IMR-90 (cell line): ENCODE measurements at places on chromosomes 1 and 21. TPM values are rescaled to one million over a fixed set of nuclear protein-coding genes. Genes with fewer than 3 reads are reported as not detected.
A peak's percentile ranks its signal among the peaks of the same experiment; 100 is the strongest.

DNA sequence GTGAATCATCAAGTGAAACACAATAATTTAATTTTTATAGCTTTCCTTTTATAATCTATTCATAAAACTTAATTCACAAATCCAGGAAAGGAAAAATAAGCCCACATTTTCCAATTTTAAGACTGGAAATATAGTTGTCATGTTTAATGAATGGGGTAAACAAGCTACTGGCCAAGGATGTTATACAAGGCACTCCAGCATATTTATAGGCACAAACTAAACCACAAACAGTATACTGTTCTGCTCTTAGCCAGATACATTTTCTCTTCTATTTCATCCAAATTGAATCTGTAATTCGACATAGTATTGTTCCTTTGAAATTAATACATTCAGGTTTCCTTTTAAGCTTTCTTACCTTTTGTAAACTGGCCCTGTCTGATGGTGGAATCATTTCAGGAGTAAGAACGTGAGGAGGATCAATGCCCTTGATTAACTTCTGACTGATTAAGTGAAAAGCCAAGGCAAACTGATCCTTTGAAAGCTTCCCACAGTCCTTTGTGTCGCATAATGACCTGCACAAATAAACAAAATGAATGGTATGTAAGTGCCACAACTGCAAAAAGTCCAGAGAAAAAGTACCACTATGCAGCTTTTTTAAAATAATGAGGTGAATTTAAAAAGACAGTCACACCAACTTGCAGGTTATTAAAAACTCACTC is 74.4 kb downstream of the EPS15 start:
- DNase-seq: no peak

- DNase-seq: no peak
Observed at GRCh38 chr1:35866991-35867390, 16.0 kb upstream of the AGO1 start.

- DNase-seq: no peak
Observed at GRCh38 chr1:216055004-216055403, 368.2 kb downstream of the USH2A start.

DNA sequence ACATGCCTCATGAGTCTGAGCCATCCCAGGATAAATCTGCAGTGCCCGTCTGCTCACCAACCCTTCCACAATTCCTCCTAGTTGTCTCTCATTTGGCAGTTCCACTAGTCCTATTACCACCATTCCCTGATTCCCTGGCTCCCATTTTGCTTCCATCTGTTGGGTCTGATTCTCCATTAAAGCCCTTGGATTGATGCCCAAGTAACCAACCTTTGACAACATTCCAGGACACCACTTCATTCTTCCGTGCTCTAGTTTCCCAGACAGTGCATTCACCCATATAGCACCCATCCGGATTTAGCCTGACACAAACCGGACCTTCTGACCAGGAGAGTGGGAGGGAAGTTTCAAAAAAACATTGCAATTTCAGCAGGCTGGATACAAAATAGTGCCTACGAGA is 189.4 kb upstream of the PALMD start:
- peak; percentile 6 for DNase-seq

HHAT gene
- polyA plus RNA-seq: 1.2 and 1.7 TPM in 2 replicates

TDRD5 gene
- not detected in 2 replicates for polyA plus RNA-seq

DNA sequence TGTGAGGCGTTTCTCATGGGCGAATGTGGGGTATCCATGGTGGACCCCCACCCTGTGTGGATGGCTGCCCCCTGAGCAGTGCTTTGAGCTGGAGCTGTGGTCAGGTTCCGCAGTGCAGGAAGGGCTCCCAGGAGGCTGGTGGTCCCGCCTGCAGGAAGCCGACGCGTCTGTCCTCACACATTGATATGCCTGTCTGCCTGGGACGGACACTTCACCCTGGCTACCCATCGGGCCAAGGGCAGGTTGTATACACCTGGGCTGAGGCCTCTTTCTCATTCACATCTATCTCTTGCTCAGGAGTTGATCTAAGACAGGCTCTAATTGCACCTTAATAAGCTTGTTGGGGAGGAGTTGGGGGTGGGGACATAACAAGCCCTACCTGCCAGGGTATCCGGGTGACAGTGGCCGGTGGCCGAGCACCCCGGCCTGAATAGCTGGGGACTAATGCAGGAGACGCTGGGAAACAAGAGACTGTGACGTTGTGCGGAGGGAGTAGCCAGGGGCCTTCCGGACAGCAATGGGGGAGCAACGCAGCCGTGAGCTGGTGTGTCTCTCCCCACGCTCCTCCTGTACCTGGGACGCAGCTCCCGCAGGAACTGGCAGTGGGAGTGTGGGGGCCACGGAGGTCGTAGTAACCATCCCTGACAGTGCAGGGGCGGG is 21.7 kb downstream of the PDXK start:
- no peak for DNase-seq

TNFRSF8 gene
- polyA plus RNA-seq: 0.31 and 0.37 TPM in 2 replicates
